ENCODE measurements at places on chromosomes 6 and 20. TPM values are rescaled to one million over a fixed set of nuclear protein-coding genes. Genes with fewer than 3 reads are reported as not detected.
A peak's percentile ranks its signal among the peaks of the same experiment; 100 is the strongest.

Gene DNMT3B
- total RNA-seq: 3.9 TPM

- DNase-seq: no peak
Observed at GRCh38 chr6:144544266-144544830, 259.2 kb downstream of the UTRN start.

DNA sequence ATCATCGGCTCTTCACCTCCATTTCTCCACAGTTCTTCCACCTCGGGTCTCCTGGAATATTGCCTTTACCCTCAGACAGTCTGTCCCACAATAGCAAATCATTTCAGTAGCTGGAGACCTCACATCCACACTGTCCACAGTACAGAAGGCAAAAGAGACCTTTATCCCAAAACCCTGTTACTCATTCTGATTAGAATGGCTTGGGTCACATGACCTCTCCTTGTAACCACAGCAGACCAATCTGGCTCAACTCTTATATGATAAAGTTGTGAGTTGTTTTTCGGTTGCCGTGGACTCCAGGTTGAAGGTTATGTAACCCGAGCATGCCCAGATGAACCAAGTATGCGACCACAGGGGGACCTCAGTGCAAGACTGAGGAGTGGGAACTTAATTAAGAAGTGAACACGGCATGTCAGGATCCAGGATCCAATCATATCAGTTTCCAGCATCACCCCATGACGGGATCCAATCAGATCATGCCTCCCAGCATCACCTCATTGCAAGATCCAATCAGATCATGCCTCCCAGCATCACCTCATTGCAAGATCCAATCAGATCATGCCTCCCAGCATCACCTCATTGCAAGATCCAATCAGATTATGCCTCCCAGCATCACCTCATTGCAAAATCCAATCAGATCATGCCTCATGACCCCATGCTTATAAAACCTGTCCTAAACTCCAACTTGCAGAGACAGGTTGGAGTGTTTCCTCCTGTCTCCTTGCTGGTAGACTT lies 68.7 kb downstream of the LY86 start:
- peak; percentile 20 for DNase-seq

- no peak for DNase-seq
Observed at GRCh38 chr20:60986506-60987156, 265.4 kb upstream of the CDH4 start.

DNA sequence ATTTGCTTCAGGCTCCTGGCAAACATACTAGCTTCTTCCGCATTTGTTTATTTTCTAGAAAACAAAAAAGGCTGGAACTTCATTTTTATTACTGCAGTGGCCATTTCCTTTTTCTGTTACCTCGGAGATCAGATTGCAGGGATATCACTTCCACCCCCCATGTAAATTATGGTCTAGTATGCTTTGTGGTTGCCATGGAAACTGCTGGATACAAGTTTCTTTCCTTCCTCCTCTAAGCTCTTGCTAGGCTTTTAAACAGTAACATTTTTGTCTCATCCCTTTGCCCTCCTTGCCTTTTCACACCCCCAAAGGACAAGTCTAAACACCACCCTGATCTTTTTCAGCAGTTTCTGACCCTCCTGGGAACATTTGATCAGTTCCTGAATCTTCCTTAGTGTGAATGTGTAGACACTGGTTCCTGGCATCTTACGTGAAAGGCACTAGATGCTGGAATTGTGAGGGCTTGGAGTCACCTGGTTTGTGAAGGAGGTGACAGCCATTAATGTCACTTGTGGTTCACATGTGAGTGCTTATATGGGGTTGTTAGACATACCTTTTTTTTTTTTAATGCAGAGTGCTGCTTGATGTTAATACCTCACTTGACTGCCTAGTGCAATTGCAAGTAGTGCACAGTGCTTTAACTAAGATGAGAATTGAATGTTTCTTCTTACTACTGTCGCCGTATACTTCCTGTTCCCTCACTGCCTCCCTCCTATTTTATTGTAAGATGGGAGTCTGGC lies 181.6 kb downstream of the JARID2 start:
- peak; percentile 25 for DNase-seq
